Subcutaneous adipose tissue (tissue), 4 donors: ENCODE measurements at places on chromosomes 2 and 18. TPM values are rescaled to one million over a fixed set of nuclear protein-coding genes. Genes with fewer than 3 reads are reported as not detected.

Gene GKN1
- not detected for total RNA-seq

Gene ABCB11
- total RNA-seq: 14.1 TPM

Gene SCN7A
- 9.3 TPM for total RNA-seq

Gene KLHL29
- 8.5 TPM for total RNA-seq

Gene TRIM43B
- not detected for total RNA-seq

Gene RMDN2
- total RNA-seq: 9.9 TPM

Gene GPR45
- not detected for total RNA-seq

Gene ASPRV1
- total RNA-seq: 0.98 TPM

Gene EFHD1
- 10.4 TPM for total RNA-seq

Gene IL1B
- total RNA-seq: 1.1 TPM

Gene ATP6V1C2
- total RNA-seq: 2.5 TPM

Gene UNC80
- not detected for total RNA-seq

Gene XIRP2
- total RNA-seq: not detected

Gene NOTO
- not detected for total RNA-seq
